ENCODE measurements at places on chromosomes 4 and X.

DNA sequence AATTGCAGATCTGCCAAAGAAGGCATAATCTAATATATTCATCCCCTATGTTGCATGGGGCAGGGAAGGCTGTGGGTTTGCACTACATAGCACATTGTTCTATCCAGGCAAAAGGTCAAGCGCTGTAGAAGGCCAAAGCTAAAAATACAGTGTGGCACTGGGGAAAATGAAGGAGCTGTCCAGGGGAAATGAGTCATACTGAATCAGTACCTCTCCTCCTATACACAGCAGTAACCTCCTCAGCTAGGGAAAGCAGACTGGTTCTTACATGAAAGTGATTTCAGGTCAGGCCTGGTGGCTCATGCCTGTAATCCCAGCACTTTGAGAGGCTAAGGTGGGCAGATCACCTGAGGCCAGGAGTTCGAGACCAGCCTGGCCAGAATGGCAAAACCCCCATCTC lies 31.0 kb upstream of the SLC25A4 start:
- DNase-seq, result no peak

GRCh38 chrX:12709047-12709446 lies 82.2 kb upstream of the PRPS2 start:
- no peak for DNase-seq

GRCh38 chrX:130552444-130553073 lies 150.8 kb downstream of the RBMX2 start:
- DNase-seq, result no peak

DNA sequence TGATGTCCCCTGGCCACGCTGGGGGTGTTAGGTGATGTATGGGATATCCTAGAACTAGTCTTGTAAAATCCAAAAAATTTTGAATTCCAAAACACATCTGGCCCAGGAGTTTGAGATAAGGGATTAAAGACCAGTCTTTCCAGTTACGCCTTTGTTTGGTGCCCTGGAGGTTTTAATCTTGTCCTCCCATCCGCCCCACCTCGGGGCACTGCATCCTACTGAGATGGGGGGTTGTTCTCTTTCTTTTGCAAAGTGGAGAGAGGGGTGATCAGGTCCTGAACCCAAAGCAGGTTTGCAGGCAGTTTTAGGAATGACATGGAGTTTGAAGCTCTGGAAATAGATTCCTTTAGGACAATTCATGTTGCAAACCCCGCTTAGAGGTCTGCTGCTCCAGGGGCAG lies 1.8 kb downstream of the SUV39H1 start:
- DNase-seq, result no peak

- DNase-seq, result no peak
Measured at GRCh38 chr4:171430495-171430894, 382.7 kb upstream of the GALNTL6 start.

DNA sequence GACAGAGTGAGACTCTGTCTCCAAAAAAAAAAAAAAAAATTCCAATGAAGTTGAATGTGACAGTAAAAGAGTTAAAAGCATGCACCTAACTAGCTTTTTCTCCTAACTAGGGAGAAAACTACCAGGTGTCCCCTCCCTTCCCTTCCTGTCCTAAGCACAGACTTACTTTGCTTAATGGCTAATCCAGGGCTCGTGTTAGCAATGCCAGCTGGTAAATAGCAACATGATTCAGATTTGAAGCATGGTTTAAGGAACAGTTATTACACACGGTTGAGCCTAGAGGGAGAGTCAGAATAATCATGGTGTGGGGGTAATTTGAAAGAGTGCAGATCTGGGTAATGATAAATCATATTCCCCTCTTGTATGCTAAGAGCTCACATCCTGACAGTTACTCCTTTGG lies 338.3 kb downstream of the STIM2 start:
- no peak for DNase-seq

- DNase-seq, result no peak
Measured at GRCh38 chr4:122759639-122760310, 27.3 kb downstream of the BBS12 start.

DNA sequence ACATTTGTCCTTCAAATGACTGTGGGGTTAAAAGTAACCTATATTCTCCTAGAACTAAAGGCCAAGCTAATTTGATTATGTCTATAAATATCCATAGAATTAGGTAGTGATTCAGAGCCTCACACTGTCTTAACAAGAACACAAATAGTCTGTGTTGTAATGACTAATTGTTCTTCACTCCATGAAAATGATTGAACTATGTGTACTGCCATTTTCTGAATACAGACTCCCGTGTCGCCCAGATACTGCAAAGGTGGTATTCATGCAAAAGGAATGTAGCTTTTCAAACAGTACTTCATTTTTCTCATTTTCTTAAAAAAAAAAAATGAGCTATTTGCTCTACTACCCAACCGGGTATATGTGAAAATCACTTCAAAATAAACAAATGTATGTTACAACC lies 11.3 kb upstream of the PHKA2 start:
- DNase-seq, result no peak

- DNase-seq, result no peak
Measured at GRCh38 chr4:125639182-125639621, 324.4 kb downstream of the FAT4 start.

- no peak for DNase-seq
Measured at GRCh38 chr4:135838889-135839288, 1637.3 kb upstream of the PABPC4L start.

GRCh38 chrX:120781403-120781802 lies 94.3 kb downstream of the CT47B1 start:
- DNase-seq, result no peak

DNA sequence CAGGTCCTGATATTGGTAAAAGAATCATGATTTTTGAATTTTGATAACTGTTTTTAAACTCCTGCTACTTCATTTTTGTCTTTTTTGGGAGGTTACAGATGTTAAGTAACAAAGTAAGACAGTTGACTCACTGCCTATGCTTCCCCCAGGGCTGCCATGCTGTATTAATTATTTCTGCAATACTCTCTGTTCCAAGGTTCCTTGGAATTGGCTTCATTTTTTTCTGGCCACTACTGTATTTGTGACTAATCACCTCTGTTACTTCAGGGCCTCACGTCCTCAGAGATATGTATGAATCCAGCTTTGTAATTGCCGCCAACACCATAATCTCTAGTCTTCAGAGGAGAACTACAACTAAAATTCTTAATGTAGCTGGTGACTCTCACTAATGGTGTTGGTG lies 1729.3 kb downstream of the C4orf33 start:
- DNase-seq, result no peak

GRCh38 chr4:150938417-150938816 lies 76.7 kb downstream of the LRBA start:
- no peak for DNase-seq

- DNase-seq, result no peak
Measured at GRCh38 chrX:19007011-19007410, 23.1 kb upstream of the PHKA2 start.

DNA sequence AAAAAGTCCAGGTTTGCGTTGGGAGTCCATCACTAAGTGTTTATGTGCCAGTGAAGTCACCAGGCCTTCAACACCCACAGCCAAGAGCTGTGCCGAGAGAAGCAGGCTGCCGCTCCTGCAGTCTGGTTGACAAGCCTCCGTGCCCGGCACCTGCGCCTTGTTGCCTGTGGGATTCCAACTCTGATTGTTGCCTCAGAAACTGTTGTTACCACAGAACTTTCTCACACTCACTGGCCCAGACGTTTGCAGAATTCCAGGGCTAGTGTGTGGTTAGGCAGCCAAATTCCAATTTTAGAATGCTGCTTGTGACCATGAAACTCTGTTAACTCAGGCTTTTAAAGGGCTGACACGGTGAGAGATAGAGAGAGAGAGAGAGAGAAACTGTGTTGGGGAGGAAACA lies 119.5 kb upstream of the LIMCH1 start:
- no peak for DNase-seq

GRCh38 chrX:38558686-38559085 lies 2.7 kb upstream of the TSPAN7 start:
- no peak for DNase-seq

DNA sequence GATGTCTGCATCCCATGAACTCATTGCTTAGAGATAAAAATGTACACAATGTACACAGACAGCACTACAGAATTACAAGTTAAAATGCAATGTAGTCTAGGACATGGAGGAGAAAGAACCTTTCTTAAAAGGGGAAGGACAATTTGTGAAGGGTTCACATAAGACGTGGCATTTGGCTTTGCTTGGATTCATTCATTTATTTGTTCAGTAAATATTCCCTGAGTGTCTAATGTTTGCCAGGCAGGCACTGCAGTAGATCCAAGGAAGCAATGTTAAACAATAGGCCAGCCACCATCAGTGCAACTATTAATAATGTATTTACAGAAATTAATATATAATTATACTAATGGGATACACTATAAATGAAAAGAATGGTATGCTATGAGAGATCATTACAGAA lies 94.4 kb downstream of the GRIA2 start:
- DNase-seq, result no peak

DNA sequence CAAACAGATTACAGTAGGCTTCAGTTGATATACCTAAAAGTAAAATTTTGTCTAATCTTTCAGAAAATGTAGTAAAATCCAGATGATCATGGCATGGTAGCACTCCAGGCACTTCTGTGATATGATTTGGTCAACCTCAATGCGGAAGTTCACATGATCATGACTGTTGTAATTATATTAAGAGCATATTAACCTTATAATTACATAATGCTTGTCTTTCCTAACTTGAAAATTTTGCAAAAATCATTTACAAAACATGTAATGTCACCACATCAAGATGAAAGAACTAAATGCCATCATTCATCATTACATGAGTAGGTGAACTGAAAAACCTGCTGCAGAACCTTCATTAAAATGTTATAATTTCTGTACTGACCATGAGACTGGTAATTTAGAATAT lies 88.1 kb downstream of the MBNL3 start:
- DNase-seq, result no peak

- no peak for DNase-seq
Measured at GRCh38 chr4:167421201-167421600, 186.9 kb upstream of the SPOCK3 start.

Data from left renal cortex interstitium (tissue), 4 donors.